ENCODE measurements at places on chromosomes 13 and 19.

GRCh38 chr19:47152632-47153031 lies 22.0 kb downstream of the SAE1 start:
- DNase-seq = no peak

DNA sequence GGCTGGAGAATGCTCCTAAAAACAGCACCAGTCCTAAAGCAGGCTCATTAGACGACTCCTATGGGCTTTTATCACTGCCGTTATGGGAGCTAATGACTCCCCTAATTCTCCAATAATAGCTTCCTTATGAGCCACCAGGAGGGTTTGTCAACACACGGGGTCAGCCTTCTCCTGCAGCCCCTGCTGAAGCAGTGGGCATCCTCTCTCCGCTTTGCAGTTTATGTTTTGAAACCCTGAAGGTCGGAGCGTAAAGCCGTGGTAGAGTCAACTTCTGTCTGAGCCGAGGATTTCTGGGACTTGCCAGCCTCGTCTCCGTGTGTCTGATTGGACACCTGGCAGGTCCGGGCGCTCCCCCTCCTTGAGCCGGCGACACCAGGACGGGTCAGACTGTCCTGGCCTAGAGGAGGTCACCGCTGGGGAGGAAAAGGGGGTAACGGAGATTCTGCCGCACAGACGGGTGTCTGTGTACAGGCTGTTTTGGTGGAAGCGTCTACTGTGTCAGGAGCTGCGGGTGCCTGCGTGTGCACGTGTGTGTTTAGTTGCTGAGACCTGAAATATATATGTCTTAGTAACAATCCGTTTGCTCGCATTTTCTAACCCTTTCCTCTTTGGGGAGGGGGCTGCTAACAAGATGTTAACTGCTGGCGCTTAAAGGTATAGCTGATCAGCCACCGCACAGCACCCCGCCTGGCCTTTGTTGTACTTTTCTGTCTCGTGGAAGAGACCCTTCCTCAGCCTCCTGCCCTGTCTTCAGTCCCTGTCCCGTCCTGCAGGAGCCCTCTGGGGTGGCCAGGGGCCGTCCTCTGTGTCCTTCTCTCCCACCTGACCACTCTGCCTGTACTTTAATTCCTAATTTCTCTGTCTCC lies 1.9 kb downstream of the KDM4B start:
- DNase-seq = no peak

DNA sequence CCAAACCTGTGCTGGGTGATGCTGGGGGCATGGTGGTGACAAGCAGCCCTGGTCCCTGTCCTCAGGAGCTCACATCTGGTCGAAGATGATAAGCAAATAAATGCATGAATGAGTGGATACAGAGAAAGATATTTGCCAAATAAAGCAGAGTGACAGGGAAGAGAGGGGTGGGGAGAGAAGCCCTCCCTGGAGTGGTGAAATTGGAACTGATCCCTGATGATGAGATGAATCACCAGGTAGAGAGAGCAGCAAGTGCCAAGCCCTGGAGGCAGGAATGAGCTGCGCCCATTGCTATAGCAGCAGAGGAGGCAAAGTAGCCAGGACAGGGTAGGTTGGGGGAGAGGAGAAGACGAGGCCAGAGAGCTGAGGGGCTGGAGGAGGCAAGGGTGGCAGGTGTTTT lies 13.7 kb downstream of the FXYD5 start:
- no peak for DNase-seq

- DNase-seq = no peak
Measured at GRCh38 chr13:106710266-106710665, 142.3 kb upstream of the ARGLU1 start.

- no peak for DNase-seq
Measured at GRCh38 chr19:7867092-7867844, 6.9 kb downstream of the PRR36 start.
